Hematopoietic multipotent progenitor cell treated with erythropoietin and hydrocortisone succinate and interleukin-3 and kit ligand, for 17 days (in vitro differentiated cells): ENCODE measurements at places on chromosomes 2 and 18.

GRCh38 chr2:130762910-130763385 lies 7.6 kb downstream of the AMER3 start:
- DNase-seq = no peak

- no peak for DNase-seq
These were observed 40.1 kb downstream of the MGAT5 start for GRCh38 chr2:134293719-134294537.

DNA sequence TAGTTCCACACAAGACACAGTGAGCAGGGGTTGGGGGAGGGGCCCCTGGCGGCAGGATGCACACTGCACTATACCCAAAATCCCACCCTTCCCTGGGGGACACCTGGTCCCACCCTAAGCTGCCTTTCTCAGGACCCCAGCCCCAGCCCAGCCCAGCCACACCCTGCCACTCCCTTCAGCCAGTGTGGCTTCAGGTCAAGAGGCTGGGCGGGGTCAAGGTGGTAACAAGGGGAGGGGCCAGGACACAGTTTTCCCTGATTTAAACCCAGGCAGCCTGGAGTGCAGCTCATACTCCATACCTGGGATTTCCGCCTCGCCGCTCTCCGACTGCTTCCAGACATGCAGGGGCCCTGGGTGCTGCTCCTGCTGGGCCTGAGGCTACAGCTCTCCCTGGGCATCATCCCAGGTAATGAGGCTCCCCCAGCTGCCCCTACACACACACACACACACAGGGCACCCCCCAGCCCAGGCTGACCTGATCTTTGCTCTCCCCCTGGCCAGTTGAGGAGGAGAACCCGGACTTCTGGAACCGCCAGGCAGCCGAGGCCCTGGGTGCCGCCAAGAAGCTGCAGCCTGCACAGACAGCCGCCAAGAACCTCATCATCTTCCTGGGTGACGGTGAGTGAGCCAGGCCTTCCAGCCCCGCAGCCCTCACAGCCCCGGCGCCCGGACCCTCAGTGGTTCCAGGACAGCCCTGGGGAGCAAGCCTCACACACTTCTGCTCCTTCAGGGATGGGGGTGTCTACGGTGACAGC lies at the start of gene ALPG:
TSS of gene ALPG (plus strand) at position 289 of the 755 bp plus-strand sequence. CDS start at position 340, 51 bp downstream.
- no peak for DNase-seq

DNA sequence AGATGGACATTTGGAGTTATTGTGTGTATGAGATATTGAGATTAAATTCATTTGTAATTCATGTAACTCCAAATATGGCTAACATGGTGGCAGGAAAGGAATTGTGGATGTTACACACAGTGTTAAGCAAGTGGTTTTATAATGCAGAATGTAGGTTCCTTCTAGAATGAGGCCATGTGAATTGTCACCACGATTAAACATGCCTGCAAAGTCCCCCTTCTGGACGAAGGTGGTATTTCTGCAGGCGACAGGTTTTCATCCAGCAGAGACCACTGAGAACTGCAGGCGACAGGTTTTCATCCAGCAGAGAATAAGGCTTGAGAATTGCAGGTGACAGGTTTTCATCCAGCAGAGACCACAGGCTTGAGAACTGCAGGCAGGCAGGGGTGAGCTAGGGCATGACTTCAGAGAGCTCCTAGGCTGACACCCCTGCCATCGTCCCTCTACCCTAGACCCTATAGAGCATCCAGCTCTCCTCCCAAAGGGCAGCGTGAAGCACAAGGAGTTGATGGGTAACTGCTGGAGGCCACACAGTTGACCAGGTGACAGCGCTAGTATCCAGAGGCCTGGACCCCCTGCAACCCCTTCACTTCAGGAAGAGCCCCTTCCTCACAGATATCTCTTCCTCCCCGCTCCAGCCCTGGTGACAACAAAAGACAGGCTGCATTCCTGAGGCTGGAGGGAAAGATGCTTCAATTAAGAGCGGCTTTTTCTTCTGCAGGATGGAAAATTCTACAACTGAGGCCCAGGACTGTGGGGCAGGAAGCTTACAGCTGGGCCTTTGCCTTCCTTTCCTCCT lies 175.8 kb downstream of the LOXHD1 start:
- DNase-seq = peak; percentile 14

- DNase-seq = no peak
These were observed 154.6 kb downstream of the ERBB4 start for GRCh38 chr2:212384027-212384426.

DNA sequence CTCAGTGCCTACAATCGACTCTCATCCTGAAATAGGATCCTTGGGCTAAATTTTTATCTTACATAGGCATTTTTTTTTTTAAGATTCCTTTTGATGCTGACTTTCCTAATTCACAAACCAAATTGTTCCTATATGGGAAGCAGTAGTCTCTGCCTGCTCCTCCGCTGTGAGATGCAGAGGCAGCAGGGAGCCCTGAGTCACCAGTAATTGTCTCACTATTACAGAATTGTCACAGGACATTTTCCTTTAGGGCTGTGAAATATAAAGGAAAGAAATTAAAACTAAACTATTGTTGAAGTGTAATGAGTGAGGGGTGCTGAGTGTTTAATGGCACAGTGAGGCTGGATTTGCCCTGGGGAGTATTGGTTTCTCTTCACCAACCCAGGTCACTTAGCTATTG lies 63.8 kb downstream of the MYO3B start:
- no peak for DNase-seq

GRCh38 chr2:109514857-109515256 lies 98.9 kb downstream of the SEPTIN10 start:
- DNase-seq = no peak

DNA sequence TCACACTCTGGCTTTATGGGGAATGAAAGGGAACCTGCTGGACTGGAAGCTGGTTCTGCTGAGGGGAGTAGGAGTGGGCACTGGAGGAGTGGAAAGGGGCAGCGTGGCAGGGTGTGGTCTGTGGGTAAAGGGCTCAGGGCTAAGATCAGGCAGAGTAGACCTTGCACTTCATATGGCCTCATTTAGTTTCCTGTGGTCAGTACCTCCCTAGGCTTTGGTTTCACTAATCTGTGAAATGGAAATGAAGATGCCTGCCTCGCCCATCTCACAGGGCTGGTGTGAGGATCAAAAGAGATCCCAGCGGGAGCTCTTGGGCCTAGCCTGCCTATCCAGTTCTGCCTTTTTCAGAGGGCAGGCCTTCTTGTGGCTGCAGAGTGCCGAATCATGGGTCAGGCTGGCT lies 208.7 kb downstream of the LOXHD1 start:
- no peak for DNase-seq

- no peak for DNase-seq
These were observed 29.9 kb upstream of the PPP1CB start for GRCh38 chr2:28721601-28722191.
